ENCODE measurements at places on chromosomes 12 and 14.

- peak; percentile 98 for DNase-seq
Measured at GRCh38 chr12:12562585-12563261, at the start of gene DUSP16. DUSP16 (minus strand) TSS chr12:12562863; CDS start chr12:12521098, 41,765 bp downstream.

- DNase-seq: no peak
Measured at GRCh38 chr14:81981307-81981675, 447.6 kb upstream of the SEL1L start.

GRCh38 chr14:59294662-59294992 lies 106.2 kb downstream of the DAAM1 start:
- DNase-seq: no peak

DNA sequence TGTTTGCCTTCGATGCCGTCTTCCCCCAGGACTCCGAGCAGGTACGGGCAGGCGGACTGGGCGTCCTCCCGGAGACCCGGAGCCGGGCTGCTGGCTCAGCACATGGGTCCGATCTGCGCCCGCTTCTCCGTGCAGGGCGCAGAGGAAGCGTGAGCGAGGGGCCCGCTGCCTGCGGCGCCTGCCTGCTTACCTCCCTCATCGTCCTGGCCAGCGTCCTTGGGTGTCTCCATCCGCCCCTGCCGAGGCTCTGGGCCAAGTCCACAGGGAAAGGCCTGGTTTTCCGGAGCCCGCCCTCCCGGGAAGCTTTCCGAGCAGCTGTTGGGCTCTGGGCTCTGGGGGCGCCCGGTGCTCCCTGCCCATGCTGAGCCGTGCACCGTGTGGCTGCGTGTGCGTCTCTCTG lies 33.5 kb downstream of the KIF26A start:
- DNase-seq: no peak

- DNase-seq: no peak
Measured at GRCh38 chr12:55925870-55926737, 1.6 kb downstream of the PYM1 start.

- DNase-seq: peak; percentile 38
Measured at GRCh38 chr14:55580470-55581341, 699 bp downstream of the KTN1 start.

GRCh38 chr12:87511371-87511770 lies 517.8 kb downstream of the C12orf50 start:
- no peak for DNase-seq

DNA sequence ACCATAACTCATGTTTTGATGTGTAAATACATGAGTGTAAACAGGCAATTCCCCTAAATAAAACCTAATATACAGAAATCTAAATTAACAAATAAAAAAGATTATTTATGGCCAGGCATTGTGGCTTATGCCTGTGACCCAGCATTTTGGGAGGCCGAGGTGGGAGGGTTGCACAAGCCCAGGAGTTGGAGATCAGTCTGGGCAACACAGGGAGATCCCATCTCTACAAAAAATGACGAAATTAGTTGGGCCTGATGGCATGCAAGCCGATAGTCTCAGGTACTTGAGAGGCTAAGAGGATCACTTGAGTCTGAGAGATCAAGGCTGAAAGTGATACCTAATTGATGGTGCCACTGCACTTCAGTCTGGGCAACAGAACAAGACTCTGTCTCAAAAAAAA lies 48.7 kb downstream of the BCAT1 start:
- no peak for DNase-seq

DNA sequence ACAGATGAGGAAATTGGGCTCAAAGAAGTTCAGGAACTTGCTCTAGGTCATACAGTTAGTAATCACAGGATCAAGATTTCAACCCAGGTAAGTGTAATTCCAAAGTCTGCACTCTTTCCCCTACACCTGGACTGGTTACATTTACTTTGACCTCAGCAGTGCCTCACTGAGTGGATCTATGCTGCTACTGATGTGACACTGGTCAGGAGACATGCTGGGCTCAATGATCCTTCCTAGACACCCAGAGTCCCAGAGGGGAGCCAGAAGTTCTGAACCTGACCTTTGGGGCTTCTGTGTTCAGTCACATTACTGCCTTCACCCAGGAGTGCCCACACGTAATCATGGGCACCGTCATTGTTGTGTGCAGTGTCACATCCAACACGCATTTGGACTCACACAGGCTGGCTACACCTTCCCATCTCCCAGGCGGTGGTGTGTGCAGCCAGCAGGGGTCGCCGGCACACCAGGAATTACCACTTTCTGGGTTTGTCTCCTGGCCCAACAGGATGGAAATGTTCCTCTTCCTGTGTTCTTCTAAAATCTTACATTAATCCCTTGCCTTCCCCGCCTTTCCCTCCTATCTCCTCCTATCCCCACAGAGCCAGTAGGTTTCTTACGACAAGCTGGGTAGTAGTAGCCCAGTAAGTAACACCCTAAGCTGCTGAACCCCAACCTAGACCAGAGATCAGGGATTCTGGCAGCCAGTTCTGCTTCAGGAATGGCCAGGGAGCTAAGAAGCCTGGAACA lies 25.6 kb downstream of the CALCOCO1 start:
- DNase-seq: peak; percentile 61

GRCh38 chr12:94717656-94718055 lies 67.3 kb upstream of the TMCC3 start:
- DNase-seq: no peak

DNA sequence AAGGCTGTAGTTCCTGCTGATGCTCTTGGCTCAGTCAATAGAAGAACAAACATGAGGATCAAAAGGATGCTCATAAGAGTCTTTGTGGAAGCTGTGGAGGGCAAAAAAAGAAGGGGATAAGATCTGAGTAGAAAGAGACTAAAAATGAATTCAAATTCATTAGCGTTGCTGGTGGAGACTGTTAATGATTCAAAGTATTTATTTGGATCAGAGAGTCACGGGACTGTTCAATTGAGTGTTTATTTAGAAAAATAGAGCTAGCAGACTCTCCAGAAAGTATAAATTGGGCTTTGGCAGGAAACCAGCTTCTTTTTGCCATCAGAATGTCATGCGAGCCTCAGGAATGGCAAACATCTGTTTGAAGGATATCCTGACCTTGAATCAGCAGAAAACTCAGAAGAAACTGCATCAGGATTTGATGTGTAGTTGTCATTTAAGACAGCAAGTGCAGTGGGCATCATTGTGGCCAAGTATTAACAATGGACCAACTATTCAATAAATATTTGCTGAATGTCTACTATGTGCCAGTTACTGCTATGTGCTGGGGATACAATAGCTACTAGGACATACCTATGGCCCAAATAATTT lies 126.4 kb downstream of the TBC1D30 start:
- DNase-seq: no peak

- DNase-seq: peak; percentile 91
Measured at GRCh38 chr12:111412007-111412829, 6.5 kb downstream of the SH2B3 start.

- DNase-seq: no peak
Measured at GRCh38 chr12:5548152-5548943, 116.4 kb downstream of the NTF3 start.
